Stimulated activated CD4-positive, alpha-beta T cell treated with anti-CD3 and anti-CD28 coated beads, Interleukin-12 subunit alpha, Interleukin-12 subunit beta, amount 100 ng/mL, for 48 hours (primary cell): ENCODE measurements at places on chromosomes 7 and 10.

GRCh38 chr10:130105724-130106123 lies 4.9 kb downstream of the C10orf143 start:
- DNase-seq, result no peak

GRCh38 chr7:3942816-3943745 lies 642.0 kb downstream of the SDK1 start:
- DNase-seq, result no peak

DNA sequence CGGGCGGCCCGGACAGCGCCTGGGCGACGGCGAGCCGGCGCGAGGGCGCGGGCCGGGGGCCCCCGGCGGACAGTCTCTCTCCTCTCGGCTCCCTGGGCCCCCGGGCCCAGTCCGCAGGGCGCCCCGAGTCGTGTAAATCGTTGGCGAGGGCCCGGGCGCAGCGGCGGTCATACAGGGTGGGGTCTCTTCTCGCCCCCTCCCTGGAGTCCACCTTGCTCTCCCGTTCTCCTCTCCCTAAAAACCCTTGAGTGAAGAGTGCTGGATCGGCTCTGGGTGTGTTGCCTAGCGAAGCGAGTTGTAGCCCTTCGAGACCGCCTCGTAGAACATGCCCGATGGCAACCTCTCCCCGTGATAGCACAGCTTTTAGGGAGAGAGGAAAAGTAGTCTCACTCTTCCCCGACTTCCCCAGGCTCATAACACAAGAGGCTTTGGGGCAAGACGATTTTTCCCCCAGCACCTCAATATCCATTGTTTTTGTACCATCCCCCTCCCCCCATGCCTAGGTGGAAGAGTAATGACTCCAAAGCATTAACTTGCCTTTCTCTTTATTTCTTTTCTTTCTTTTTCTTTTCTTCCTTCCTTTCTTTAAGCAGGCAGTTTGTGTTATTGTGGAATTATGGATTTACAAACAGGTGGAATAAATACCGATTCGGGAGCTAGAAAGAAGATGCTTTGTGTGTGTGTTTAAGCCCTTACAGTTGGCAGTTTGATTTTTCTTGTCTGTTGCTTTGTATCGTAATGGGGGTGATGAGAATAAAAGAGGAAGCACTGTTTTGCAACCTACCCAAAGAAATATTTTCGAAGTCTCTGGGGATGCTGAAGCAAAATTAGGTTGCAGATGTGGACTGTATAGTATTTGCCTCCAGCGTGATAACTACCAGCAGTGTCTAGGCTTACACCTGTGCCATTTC lies 822 bp downstream of the SHOC2 start:
- no peak for DNase-seq

DNA sequence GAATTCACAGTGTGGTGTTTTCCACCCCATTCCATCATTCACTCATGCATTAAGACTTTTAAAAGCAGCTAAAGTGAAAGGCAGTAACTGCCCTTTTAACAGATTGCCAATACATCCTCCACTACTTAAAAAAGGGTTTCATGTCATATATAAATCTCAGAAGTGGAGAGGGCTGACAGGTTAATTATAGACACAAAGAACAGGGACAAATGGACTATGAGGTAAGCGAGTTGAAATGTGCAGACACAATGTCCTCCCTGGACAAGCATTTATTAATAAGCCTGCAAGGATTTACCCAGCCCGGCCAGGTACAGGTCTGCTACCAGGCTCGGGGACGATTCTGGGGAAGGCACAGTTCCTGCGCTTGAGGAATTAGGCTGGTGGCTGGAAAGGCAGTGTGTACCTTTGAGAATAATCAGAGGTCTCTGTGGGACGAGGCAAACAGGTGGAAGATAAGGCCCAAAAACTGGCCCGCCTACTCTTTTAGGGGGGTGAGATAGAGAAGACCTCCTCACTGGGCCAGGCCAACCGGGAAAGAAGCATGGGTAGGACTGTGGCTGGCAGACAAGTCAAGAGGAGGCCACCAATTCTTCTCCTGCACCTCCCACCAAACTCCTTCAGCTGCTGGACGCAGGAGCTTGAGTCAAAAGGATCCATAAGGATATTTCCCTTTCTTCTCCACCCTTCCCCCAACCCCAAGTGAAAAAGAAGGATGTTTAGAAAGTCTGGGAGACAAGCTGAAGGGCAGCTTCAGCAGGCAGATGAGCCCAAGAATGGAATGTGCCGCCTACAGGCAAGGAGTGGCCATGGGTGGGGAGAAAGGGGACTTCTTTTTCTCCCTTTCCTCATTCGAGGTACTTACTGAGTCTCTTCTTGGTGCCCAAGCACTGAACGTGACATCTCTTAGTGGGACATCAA lies 1.5 kb downstream of the PDLIM1 start:
- DNase-seq, result no peak

GRCh38 chr7:105943486-105943885 lies 19.6 kb upstream of the CDHR3 start:
- DNase-seq, result no peak

DNA sequence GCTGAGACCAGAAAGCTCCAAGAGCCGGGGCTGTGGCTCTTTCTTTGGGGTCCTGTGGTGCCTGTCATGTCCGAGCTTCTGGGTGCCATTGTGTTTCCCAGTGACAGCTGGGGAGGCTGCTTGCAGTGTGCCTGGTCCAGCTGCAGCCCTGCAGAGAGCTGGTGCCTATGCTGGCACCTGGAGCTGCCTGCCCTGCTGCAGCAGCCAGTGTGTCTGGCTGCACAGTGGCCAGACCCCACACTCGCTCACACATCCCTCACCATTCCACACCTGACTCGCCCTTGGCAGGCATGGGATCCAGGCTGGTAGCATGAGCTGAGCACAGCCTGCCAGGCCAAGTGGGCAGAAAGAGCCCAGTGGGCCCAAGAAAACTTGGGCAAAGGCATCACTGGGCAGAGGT lies 635.1 kb upstream of the SEMA3D start:
- DNase-seq, result no peak

DNA sequence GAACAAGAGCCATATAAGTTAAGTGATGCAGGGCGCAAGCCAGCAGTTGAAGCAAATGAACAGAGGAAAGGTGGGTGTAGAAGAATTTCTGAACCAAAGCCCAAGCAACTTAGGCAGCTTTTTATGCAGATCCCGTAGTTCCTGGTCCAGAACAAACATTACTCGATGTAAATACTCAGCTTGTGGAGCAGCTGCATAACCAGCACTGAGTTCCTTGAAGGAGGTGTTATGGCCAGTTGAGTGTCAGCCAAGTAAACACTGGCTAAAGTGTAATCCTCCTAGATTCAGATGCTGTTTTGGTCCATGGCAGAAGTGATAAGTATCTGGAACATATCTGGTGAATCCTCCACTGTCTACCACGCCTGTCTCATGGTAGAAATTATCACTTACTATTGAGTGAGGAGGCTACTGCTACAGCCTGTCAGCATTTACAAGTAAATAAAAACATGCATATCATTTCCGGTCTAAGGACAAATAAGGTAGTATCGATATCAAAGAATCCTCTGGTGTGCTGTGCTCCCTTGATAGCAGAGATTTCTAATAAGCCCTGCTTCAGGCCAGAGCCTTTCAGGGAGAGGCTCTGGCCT lies 213.9 kb downstream of the DYNC1I1 start:
- no peak for DNase-seq

GRCh38 chr7:98788966-98789365 lies 80.8 kb downstream of the TMEM130 start:
- DNase-seq, result no peak

DNA sequence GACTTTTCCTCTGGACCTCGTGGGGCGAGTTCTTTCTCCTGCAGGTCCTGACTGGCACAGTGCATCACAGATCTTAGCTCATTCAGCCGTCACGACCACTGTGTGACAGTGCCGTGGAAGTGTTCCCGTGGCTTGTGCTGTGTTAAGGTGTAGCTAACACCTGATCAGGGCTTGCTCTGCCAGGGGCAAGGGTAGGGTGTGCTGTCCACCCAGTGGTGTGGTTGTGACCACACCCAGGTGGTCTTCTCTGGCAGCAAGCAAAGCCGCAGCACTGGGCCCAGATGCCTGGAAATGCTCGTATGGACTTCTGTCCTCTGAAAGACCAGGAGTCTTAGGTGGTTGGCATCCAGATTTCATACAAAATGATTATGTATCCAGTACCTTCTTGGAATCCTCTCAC lies 86.2 kb downstream of the GLRX3 start:
- no peak for DNase-seq

GRCh38 chr10:28788252-28788651 lies 110.9 kb downstream of the BAMBI start:
- no peak for DNase-seq

DNA sequence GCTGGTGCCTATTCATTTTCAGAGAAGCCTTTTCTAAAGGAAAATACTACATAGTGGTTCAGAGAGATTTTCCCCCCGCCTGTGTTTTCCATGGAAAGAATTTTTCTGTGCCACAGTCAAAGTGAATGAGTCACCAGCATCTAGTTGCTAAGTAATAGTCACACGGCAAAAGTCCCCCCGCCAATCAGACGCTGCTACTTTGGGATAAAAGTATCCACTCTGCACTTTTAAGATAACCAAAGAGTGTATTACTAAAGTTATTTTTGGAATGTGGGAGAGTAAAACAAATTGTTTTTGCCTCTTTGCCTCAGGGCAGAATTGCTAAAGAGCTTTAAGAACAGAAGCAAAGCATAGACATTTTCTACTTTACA lies 23.5 kb downstream of the ABLIM1 start:
- DNase-seq, result no peak

GRCh38 chr7:30533886-30534285 lies 29.3 kb upstream of the GGCT start:
- DNase-seq, result no peak

- no peak for DNase-seq
These were observed 380.2 kb downstream of the EXOC4 start for GRCh38 chr7:133633055-133633454.

- no peak for DNase-seq
These were observed 279.9 kb downstream of the CSTF2T start for GRCh38 chr10:51419196-51420093.

DNA sequence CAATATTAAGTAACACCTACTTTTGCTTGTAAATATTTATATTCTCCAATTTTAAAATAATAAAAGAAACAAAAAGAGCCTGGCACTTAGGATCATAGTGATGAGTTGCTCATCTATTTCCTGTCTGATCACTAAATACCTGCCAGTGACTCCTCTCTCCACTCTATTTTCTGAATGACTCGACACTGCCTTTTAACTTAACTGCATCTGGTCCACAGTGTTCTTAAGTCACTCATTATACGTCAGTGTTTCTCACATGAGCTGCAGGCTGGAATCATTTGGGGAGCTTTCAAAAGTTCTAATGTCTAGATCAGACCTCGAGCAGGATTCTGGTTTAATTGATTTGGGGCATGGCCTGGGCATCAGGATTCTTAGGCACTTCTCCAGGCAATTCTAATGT lies 78.0 kb upstream of the AGBL3 start:
- no peak for DNase-seq

DNA sequence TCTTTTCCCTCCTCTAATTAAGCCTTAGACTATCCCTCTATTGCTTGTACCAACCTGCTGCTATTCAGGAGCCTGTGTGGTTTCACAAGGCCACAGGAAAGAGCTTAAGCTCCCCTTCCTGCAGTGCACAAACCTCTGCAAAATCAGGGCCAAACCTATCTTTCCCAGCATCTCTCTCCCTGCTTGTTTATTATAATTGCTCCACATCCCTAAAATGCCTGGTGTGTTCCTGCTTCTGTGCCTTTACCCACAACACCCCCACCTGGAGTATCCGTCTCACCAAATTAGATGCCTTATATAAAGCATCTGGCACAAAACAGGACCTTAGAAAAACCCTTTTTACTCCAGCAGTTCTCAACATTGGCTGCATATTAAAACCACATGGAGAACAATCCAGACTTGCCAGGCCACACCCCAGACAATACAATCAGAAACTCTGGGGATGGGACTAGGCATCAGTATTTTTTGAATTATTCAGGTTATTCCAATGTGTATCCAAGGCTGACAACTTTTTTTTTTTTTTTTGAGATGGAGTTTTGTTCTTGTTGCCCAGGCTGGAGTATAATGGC lies 16.7 kb downstream of the SEC31B start:
- DNase-seq, result no peak

DNA sequence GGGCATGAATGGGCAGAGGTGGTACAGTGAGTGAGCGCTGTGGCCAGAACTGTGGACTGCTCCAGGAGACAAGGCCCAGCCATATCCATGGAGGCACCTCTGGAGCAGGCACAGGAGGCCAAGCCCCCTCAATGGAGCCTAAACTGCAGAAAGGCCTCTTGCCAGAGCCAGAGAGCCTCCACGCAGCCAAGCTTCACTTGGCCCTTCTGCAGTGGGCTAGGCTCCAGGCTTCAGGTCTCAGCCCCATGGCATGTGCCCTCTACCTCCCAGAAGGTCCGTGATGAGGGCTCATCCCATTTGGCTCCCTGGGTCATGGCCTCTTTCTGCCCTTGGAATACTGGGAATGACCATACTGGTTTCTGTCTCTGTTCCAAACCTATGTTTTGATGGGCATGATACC lies 8.9 kb downstream of the PDE1C start:
- no peak for DNase-seq

- DNase-seq, result no peak
These were observed 61.6 kb upstream of the MRLN start for GRCh38 chr10:59814878-59815277.

GRCh38 chr7:130732980-130733930 lies 752 bp downstream of the KLF14 start:
- DNase-seq, result peak; percentile 13

DNA sequence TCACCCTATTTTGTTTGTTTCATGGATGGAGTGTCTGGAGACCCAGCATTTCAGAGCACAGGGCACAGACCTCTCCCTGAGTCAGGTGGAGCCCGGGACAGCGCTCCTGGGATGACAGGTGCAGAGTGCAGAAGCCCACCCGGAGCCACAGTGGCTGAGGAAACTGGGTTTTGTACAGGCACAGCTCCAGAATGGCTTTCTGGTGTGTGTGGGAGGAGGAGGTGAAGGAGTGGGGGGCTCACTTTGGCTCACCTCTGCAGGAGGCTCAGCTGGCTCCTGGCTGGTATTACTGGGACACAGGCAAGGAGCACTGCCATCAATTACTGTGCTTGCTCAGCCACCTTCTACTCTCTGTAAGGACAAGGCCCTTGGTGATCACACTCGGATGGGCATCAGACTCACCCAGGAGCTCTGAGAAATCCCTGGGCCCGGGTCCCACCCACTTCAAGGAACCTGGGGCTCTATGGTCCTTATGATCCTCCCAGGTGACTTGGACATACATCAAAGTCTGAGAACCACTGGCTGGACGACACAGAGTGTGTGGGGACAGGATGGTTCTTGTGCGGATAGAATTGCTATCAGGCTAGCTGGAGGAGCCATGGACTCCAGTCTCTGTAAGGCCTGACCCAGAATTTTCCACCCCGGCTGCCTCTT lies 221.1 kb upstream of the ZNF32 start:
- DNase-seq, result no peak

- no peak for DNase-seq
These were observed 65.2 kb downstream of the LYZL1 start for GRCh38 chr10:29353887-29354561.

DNA sequence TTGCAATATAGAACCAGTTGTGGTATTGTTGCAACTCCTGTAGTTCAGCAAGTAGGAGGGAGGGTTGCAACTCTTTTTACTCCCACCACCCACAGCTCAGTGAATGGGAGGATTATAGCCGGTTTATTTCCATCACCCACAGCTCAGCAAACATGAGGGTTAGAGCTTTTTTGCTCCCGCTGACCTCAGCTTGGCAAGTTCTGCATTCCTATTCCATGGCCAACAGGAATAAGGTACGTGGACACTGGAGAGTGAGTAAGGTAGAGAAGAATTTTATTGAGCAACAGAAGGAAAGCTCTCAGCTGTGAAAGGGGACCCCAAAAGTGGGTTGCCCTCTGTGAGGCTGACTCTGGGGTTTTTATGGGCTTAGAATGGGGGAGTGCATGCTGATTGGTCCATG lies 167.1 kb upstream of the SMIM30 start:
- no peak for DNase-seq
